ENCODE measurements at places on chromosomes 2 and 18.

DNA sequence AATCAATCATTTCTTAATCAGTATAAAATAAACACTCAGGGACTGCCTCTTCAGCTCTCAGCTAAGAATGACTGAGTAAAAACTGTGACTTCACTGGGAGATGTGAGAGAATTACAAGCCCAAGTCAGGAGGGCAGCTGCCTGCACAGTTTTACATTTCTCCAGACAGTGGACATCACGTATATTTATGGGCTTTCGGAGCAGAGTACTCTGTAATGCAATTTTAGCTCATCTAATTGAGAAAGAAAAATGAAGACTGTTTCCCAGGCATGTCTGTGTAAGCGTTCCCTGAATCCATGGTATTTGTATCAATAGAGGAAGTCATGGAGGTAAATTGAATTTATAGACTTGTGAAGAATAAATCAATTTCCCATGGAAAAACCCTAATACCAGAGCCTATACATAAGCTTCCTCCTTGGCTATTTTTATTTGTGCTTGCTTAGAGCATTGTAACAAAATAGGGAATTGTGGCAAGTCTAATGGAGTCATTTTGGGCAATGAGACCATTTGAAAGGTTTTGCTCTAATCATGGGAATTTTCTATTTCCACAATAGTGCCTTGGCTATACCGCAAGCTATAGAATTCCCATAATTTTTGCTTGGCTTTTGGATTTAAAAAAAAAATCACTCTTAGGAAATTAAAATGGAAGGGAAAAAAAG lies 87.2 kb downstream of the SLC5A7 start:
- DNase-seq: no peak

- no peak for DNase-seq
Observed at GRCh38 chr2:165793779-165794535, at the start of gene GALNT3. Gene GALNT3 (minus strand): TSS chr2:165794247. CDS start chr2:165770700, 23,547 bp downstream.

DNA sequence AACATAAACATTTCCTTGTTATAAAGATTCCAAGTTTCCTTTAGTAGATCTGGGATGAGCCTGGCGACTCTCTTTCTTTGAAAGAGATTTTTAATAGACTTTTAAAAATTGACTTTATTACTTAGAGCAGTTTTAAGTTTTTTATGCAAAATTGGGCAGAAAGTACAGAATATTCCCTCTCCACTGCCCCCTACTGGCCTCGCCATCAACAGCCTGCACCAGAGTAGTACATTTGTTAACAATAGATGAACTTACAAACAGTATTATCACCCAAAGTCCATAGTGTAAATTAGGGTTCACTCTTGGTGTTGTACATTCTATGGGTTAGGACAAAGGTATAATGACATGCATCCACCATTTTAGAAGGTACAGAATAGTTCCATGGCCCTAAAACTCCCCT lies 3.9 kb downstream of the MAP3K19 start:
- no peak for DNase-seq

DNA sequence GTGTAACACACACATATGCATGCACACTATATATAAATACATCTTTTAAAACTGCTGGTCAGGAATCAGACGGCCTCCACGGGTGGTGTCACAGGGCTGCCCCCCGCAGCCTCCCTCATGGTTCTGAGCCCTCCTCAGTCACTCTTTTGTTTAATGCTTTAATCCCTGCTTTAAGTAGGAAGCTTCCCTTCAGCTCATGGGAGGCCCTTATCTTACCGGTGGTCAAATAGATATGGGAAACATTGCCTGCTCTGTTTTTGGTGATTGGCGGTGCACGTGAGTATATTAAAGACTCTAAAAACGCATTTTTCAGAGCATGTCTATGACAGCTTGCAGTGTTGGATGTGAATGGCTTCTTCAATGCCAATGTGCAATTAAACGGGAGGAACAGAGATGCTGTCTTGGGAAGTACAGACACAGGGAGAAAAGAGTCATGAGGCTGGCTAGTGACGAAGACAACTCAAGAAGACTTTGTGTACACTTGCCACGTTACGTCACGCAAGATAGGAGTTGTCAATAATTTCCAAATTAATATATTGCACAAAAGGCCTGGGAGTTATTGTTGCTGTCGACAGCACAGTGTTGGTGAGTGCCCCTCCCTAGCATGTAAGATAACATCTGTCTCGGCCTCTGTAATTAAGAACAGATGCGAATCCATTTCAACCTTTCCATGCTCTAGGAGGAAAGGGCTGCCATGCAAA lies 23.3 kb downstream of the GNLY start:
- DNase-seq: no peak

- DNase-seq: no peak
Observed at GRCh38 chr2:88177556-88177955, 7.4 kb downstream of the THNSL2 start.

DNA sequence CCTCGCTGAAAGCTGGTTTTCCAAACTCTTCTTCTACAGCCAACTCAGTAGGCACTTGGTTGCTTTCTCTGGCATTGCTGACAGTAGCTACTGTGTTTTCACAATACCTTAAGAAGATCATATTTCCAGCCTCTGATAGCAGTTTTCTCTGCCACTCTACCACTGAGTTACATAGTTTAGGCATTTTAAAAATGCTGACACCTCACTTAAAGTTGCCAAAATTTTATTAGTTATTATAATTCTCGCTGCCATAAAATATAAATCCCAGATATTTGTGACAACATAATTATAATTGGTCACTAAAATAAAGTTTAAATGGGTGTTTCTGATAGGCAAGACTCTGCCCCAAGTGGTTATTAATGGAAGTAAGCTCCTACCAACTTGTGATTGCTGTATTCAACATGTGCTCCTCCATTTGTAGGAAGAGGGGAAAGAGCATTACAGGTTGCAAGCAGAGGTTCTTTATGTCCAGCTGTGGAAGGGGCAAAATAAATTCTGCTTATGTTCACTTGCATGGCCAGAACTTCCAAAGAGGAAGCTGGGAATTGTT lies 1202.8 kb downstream of the CNTNAP5 start:
- no peak for DNase-seq

DNA sequence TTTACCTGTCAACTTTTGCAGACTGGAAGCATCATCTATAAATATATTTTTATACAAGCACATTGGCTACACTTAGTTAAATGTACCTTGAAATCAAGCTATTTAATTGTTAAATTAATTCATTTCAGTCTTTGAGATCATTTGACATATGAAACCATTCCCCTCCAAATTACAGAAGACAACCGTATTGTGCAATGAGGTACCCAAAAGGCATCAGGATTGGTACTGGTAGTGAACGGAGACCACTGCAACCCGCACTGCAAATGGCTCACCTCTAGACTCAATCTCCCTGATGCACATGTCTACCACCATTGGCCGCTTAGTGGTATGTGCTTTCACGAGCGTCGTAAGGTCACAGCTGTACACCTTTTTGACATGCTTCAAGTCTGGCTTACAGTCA lies 47.8 kb upstream of the CHRNA1 start:
- DNase-seq: no peak

DNA sequence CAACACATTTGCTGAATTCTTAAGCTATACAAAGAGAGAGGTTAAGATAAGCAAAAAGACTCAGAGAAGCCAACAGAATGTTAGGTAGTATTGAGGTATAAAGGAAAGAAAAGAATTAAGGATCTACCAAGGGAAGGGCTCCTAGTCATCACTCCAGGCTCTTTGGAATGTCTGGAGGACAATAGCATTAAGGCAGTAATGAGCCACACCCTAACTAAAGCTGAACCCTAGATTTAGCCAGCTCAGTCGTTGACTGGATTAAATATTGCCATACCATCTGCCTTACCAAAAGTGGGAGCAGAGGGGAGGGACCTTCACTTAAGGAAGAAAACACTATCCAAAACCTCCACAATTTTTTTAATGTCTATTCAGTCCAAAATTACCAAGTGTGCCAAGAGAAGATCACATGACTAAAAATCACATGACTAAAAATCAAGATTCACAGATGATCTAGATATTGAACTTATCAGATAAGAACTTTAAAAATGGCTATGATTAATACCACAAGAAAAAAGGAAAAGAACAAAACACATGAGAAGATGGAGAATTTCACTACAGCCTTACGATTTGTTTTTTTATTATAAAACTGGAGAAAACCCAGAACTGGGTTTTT lies 59.7 kb downstream of the EXOC6B start:
- DNase-seq: no peak

DNA sequence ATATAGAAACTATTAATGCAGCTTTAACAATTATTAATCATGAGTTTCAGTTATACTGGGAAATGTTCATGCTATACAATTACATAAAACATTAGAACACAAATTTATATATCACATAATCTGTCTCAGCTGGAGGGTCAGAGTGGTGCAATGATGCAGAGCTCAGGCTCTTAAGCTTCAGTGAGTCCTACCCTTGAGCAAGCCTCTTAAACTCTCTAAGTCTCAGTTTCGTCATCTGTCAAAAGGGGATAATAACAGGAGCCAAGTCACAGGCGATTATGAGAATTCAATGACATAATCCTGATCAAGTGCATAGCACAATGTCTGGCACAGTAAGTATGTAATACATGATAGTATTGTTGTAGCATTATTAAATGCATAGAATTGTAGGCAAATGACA lies 46.0 kb downstream of the LAMA1 start:
- DNase-seq: no peak

- no peak for DNase-seq
Observed at GRCh38 chr2:235382179-235382578, 111.7 kb upstream of the AGAP1 start.

DNA sequence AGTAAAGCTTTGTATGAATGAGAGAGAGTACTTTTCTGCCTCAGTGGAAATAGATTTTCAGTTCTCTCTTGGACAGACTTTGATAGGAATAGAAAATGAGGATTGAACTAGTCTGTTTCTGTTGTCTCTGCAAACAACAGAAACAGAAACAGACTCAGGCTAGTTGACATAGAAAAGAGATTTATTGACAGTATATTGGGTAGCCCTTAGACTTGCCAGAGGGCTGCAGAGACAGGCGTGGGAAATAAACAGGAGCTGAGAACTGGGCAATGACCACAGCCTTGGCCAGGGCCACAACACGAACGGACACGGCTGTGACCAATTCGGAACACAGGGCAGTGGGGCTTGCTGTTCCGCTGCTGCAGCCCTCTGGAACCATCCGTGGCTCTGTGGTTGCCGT lies 30.5 kb upstream of the YWHAQ start:
- no peak for DNase-seq

GRCh38 chr2:205792908-205793307 lies 110.6 kb downstream of the NRP2 start:
- no peak for DNase-seq

DNA sequence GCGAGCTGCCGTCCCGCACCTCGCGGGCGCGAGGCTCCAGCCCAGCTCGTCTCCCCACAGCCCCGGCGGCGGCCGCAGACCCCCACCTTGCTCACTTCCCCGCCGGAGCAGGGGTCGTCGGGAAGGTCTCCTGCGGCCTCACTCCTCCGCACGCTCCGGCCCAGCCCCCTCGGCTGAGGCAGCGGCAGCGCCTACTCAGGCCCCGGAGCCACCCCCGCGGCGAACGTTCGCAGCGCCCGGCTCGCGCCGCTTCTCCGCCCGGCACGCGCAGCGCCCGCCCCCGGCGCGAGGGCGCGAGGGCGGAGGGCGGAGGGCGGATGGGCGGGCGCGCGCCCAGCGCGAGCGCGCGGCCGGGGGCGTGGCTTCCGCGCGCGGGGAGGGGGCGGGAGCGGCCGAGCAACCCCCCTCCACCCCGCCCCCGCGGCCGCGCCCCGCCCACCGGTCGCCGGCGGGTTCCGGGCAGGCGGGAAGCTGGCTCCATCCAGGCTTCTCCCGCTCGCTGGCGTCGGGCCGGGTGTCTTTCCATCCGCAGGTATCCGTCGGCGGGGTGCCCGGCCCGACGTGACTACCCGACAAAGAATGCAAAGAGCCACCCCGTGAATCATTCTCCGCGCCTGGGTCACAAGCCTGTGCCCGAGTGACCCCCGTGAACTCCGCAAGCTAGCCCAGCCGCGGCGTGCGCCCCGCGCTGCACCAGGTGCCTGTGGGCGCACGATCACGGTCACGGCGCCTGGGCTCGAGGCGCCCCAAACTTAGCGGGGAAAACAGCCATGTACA lies at the start of gene DTNB:
DTNB (minus strand) TSS at position 278 of the 777 bp plus-strand sequence. CDS start 20,917 bp downstream, outside the sequence.
- peak; percentile 57 for DNase-seq

GRCh38 chr2:240128608-240129145 lies 7.4 kb downstream of the COPS9 start:
- no peak for DNase-seq

GRCh38 chr2:73759904-73760303 lies 20.0 kb downstream of the DUSP11 start:
- DNase-seq: no peak

GRCh38 chr18:76558881-76559667 lies 64.0 kb upstream of the ZNF516 start:
- no peak for DNase-seq

DNA sequence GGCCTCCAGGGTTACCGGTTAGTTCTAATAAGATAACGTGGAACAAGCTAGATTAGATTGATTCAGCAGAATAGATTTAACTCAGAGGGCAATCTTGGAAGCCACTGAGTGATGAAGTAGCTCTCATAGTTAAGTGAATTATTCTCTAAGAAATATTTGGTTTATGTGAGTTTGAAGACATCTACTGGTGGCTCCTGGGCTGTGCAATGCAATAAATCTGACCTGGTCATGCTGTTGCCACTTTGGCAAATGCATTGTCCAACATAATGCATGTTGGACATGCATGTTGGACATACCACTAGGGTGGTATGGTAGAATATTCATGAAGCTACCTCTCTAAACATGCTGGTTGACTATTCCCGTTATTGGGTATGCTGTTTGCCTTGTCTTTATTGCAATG lies 493.7 kb upstream of the VRK2 start:
- DNase-seq: no peak

DNA sequence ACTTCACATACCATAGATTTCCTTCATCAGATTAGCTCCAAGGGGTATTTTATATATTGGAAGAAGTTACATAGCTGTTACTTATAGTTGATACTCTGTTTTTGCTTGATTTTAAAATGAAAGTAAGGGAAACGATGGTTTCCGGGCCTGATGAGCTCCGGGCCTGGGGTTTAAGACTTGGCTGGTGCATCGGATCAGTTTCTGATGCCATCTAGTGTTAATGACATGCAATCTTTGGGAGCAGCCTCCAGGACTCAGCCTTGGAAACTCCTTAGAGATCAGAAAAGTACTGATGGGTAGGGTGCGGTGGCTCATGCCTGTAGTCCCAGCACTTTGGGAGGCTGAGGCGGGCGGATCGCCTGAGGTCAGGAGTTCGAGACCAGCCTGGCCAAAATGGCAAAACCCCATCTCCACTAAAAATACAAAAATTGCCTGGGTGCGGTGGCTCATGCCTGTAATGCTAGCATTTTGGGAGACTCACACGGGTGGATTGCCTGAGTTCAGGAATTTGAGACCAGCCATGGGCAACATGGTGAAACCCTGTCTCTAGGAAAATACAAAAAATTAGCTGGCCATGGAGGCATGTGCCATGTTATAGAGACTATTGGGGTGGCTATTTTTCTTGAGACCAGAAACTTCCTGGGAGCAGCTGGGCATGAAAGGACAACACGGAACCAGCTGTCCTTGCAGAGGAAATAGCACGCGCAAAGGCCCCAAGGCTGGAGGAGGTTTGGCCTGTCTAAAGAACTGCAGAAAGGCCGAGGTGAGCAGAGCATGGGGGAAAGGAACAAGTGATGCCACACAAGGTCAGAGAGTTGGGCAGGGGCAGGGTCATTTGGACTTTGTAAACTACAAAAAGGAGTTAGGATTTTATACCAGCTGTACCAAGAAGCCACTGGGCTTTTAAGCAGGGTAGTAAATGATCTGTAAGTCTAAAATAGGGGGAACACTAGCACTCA lies 46.9 kb upstream of the CNOT11 start:
- DNase-seq: peak; percentile 66

GRCh38 chr18:37980556-37980955 lies 415.0 kb upstream of the CELF4 start:
- no peak for DNase-seq

GRCh38 chr2:12448846-12449505 lies 267.8 kb upstream of the TRIB2 start:
- no peak for DNase-seq

GRCh38 chr2:98743835-98744234 lies 12.9 kb upstream of the MGAT4A start:
- DNase-seq: no peak
